Thymus (tissue), 14 donors: ENCODE measurements at places on chromosomes 2 and 18. TPM values are rescaled to one million over a fixed set of nuclear protein-coding genes. Genes with fewer than 3 reads are reported as not detected.

The UGT1A7 gene
- total RNA-seq, result 0.19 TPM

The STARD6 gene
- 0.09 TPM for total RNA-seq

The LYPD6B gene
- total RNA-seq, result 0.24 TPM

The SERPINB3 gene
- 2.6 TPM for total RNA-seq

DNA sequence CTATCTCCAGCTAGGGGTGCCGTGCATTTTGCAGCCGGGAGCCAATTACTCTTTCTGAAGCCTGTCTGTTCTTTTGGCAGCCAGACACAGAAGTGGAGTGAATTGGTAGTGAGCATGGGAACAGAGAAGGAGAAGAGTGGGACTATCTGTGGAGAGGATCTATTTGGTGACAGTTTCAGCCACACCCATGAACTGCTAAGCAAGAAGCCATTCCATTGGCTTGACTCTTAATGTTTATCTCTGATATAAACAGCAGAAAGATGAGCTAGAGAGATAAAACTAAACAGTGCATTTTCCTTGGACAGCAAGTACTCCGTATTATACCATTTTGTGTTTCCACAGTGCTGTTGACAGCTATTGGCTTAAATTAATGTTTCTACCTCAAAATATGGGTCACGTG is 259.6 kb upstream of the THUMPD2 start:
- no peak for DNase-seq

DNA sequence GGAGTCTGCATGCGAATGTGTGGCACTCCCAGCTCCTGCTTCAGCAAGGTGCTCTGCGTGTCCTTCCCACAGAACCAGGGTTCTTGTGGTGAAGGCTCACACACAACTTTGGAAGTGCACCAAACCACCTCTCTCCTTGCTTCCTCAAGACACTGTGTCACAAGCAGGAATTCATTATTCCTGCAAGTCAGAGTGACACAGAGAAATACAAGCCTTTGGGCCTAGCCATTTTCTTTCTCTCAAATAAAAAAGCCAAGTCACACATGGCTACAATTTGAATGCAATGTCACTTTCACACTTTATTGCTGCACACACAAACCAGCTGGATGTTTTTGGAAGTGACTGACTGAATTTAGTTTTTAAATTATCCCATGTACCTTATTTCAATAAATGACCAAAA is 30.1 kb upstream of the THOC1 start:
- no peak for DNase-seq

GRCh38 chr18:76847916-76848315 is 25.6 kb downstream of the ZNF236 start:
- no peak for DNase-seq

DNA sequence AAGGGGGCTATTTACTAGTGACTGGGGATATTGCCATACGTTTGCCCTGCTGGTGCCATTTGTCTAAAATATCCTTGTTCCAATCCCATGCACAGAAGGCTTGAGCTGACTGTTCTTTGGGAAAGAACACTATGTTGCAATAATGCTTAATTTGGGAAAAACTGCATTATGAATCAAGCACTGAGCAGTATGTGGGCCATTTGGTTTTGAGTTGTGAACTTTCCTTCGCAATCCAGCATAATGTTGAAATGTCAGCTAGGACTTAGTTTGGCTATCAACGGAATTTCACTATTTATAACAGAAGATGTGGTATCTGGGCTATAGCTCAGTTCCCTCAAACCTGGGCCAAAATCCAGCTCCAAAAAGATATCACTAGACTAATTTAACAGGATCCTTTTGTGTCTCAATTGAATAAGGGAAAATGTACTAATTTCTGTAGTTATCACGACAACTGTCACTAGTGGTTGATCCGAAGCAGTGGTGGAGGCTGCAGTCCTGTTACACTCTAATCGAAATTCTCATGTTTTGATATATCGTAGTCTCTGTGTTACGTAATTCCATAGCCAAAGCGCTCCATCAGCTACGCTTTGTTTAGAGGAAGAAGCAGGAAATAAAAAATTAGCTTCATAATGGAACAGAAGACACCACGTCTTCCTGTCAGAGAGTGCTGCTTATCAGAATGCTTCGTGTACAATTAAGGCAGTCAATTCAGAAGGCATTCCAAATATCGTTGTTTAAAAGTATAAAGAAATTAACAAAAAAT is 686.8 kb upstream of the SALL3 start:
- no peak for DNase-seq

DNA sequence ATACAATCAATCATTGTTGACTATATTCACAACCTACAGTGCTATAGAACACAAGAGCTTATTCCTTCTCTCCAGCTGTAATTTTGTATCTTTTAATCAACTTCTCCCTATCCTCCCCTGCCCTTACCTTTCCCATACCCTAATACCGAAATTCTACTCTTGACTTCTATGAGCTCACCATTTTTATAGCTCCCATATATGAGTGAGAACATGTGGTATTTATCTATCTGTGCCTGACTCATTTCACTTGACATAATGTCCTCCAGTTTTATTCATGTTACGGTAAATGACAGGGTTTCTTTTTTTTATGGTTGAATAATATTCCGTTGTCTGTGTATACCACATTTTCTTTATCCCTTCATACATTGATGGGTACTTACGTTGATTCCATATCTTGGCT is 2.6 kb downstream of the MROH2A start:
- DNase-seq, result no peak

DNA sequence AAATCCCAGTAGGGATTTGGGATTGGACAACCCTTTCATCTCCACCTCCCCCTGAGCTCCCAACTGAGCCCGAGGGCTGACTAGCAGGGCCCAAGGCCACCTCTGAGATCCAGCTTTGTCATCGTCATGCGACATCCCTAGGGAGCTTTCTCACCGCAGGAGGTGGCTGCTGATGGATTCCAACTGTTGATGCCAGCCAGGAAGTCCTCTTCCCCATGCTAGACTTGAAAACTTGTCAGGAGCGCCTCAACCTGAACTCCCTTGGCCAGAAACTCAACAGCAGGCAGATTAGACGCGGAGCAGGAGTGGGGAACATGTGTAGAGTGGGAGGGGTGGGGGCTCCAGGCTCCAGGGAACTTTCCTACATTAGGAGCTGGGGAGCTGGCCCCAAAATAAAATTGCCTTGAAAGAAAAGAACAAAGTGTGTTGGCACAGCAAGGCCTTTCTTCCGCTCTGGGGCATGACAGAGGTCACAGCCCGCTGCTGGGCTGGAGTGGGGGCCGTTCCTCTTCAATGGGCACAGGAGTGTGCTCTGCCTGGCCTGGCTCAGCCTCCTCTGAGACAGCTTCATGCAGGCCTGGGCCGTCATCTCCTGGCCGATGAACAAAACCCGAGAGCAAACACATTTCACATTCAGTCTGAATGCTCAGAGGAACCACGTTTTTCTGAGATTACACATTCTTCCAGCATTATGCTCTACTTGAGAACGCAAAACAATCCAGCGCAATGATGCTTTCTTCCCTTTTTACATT is 34.5 kb downstream of the EMILIN2 start:
- no peak for DNase-seq

DNA sequence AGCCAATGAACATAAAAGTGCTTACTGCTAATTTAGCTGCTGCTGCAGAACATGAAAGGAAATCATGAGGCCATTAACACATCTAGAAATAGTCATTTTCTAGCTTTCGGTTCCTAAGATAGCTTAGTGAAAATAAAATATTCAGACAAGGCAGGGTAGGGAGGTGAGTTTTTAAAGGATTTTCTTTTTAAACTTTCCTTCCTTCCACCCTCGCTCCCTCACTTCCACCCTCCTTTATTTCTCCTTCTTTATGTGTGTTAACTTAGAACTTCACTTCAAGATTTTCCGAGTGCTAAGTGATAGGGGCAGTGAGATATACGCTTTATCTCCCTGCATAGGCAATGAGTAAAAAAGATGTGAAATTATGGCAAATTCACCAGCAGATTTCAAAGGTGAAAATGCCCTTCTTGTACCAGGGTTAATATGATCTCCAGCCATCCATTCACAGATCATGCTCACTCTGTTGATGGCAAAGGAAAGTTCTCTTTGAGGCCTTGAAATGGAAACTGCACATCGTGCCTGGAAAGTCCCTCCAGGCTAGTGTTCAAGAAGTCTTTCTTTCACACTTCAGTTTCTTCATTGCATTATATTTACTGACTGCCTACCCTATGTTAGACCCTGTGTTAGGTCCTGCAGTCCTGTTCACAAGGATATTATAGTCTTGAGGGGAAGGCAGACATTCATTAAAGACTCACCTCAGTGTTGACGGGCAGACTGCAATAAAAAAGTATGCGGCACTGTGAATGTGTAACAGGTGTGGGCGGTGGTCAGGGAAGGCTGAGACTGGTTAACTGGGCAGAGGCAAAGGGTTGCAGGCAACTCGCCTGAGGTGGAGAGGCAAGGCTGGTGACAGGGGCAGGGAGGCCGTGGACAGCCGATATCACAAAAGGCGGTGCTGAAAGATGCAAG is 200.8 kb downstream of the PLCL1 start:
- no peak for DNase-seq
